Umbilical cord (tissue), 2 donors: ENCODE measurements at places on chromosomes 11 and 22.
A peak's percentile ranks its signal among the peaks of the same experiment; 100 is the strongest.

DNA sequence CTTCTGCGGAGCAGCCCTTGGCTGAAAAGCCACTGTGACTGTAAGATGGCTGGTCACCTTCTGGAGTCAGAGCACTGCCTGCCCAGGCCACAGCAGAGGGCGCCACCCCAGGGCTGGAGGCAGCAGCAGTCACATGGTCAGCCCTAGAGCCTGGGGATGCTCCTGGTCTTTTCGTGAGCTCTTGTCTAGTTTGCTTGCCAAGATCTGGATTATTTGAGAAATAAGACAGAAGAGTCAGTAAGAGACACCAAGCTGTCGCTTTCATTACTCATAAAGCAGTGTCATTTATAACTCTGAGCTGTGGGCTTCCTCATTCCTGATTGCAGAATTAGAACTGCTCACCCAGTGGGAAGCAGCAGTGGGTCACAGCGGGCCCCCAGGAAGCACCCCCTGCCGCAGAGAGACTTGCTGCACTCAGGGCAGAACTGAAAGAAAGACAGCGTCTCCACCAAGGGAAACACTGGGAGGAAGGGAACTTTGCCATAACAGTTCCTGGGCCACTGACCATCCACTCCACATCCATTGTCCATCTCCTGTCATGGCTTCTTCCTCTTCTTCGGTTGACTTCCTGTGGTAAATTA, 56.7 kb downstream of the PPP6R2 start:
- peak; percentile 82 for DNase-seq

GRCh38 chr22:44773082-44773481, 20.7 kb downstream of the ARHGAP8 start:
- no peak for DNase-seq

GRCh38 chr11:104705490-104706190, 192.6 kb downstream of the CASP12 start:
- peak; percentile 56 for DNase-seq

DNA sequence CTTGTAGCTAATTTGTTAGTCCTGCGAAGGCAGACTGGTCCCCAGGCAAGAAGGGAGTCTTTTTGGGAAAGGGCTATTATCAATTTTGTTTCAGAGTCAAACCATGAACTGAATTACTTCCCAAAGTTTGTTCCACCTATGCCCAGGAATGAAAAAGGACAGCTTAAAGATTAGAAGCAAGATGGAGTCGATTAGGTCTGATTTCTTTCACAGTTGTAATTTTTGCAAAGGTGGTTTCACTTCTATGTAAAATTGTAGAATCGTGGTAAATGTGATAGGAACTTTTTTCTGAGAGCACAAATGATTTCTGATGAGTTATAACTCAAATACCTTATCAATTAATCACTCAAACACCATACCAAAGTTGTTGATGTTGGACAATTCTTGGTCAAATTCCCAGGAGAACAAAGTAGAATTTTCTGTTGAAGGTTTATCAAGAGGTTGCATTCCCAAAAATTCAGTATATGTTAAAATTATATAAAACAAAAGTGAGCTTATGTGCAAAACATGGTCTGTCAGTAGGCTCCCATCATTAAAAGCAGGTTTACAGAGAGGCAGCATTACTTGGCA, 2.9 kb upstream of the CTSC start:
- DNase-seq = no peak

- DNase-seq = peak; percentile 67
These were observed 392.2 kb downstream of the ETS1 start for GRCh38 chr11:128195057-128195751.

GRCh38 chr22:48952256-48953102, 875.2 kb downstream of the BRD1 start:
- no peak for DNase-seq

DNA sequence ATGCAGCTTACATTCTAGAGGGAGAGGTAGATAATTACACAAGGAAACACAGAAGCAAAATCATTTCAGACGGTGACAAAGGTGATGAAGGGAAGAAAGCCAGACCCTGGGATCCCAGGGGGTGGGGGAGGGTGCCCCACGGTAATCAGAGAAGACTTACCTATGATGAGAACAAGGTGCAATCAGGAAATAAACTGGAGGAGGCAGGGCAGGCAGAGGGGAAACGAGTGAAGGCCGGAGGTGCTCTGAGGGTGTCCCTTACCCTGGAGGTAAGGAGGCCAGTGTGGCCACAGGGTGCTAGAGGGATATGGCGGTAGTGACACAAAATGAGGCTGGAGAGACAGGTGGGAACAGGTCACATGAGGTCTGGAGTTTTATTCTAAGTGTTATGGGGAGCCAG, 13.9 kb upstream of the SCGB1A1 start:
- no peak for DNase-seq

DNA sequence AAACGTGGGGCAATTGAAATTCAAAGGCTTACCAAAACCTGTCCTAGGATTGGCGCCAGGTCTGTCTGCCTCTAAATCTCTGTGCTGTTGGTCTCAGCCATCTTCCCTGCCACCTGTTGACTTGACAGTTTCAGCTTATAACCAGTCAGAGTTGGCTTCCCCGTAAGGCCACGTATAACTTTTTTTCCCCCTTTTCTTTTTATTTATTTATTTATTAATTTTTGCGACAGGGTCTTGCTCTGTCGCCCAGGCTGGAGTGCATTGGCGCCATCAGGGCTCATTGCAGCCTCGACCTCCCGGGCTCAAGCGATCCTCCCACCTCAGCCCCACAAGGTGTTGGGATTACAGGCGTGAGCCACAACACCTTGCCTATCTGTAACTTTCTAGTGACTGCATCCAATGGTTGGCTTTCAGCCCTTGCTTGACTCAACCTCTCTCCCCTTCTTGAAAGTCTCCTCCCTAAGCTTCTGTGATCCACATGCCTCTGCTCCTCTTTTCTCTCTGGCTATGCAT, 1.4 kb upstream of the SYVN1 start:
- DNase-seq = no peak

DNA sequence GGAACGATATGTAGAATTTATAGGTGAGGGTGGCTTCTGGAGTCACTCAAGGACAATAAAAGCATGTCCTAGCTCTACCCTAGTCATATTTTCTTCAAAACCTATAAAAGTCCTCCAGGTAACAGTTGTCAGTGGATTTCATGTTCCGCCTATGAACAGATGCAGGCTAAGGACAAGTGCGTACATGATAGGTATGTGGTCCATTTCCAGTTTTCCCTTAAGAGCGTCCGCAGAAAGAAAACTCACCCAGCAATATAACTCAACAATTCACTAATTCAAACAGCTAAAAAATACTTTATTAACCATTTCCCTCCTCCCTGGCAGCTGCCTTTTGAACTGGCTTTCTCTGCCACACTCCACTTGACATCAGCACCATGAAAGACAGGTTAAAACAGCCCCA, 50.2 kb upstream of the CCDC34 start:
- DNase-seq = no peak

DNA sequence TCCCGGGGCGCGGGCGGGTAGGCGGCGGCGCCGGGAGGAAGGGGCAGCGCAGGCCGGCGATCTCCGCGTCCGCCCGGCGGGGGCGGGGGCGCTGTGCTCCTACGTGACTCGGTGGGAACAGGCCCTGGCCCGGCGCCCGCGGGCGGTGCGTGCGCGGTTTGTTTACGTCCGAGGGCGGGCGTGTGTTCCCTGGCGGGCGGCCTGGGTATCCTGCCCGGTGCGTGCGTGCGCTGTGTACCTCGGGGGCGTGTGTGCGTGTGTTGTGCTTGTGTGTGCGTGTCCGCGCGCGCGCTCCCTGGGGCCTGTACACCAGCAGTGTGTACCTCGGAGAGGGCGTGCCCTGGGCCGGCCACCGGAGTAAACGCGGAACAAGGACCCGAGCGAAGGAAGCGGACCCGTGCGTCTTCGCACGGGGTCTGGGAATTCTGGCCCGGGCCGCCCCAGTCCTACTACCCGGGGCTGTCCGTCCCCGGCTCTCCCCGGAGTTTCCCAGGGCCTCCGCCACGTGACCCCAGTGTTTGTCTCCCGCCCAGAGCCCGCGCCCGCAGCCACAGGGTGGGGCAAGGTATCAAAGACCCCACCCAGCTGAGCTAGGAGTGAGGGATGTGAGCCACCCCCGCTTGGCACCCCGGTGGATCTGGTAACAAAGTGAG, 769 bp downstream of the MAFF start:
- peak; percentile 82 for DNase-seq

DNA sequence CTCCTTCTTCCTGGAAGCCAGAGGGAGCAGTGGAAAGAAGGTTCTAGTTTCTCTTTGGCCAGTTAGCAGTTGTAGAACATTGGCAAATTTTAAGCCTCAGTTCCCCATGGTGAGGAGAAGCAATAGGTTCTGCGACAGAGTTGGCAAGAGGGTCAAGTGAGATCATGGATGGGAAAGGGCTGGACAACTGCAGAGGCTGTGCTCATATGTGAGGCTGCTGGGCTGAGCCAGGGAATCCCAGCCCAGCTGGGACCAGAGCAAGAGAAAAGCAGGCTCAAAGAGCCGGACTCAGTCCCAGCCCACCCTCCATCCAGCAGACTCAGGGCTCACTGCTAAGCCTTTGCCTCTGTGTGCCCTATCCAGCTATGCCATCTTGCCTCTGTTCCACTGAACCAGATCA, 66.8 kb upstream of the MYOD1 start:
- DNase-seq = no peak

GRCh38 chr22:43720716-43721115, 91.4 kb downstream of the EFCAB6 start:
- no peak for DNase-seq

GRCh38 chr22:30763815-30764673, 69.4 kb downstream of the OSBP2 start:
- DNase-seq = peak; percentile 70

DNA sequence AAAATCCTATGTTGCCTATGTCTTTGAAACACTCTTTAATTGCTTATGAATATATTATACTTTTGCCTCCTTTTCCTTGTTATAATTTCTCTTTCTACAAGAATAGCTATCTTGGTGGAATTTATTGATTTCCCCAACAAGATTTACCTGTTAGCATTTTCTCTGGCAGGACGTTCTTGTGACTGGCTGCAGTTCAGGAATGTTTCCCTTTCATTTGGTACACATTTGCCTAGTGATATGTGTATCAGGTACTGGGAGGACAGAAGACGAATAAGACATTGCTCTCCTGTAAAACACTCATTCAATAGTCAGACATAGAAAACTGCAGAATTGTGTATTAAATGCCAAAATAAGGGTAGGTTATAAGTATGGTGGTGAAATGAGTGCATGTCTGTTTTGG, 279.9 kb downstream of the FAT3 start:
- no peak for DNase-seq

DNA sequence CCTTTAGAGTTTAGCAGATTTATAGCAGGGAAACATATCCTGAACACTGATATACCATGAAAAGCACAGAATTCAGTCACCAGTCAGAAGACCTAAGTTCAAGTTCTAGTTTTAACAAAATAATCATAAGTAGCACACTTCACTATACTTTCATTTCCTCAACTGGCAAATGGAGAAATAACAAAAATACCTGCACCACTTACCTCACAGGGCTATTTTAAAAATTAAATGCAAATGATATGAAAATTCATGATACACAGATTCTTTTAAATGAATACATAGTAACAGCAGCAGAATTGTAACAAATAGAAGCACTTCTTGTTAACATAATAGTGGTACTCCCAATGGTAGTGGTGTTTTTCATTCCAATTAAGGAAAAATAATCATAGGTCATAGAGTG, 139.0 kb downstream of the FCHSD2 start:
- no peak for DNase-seq

DNA sequence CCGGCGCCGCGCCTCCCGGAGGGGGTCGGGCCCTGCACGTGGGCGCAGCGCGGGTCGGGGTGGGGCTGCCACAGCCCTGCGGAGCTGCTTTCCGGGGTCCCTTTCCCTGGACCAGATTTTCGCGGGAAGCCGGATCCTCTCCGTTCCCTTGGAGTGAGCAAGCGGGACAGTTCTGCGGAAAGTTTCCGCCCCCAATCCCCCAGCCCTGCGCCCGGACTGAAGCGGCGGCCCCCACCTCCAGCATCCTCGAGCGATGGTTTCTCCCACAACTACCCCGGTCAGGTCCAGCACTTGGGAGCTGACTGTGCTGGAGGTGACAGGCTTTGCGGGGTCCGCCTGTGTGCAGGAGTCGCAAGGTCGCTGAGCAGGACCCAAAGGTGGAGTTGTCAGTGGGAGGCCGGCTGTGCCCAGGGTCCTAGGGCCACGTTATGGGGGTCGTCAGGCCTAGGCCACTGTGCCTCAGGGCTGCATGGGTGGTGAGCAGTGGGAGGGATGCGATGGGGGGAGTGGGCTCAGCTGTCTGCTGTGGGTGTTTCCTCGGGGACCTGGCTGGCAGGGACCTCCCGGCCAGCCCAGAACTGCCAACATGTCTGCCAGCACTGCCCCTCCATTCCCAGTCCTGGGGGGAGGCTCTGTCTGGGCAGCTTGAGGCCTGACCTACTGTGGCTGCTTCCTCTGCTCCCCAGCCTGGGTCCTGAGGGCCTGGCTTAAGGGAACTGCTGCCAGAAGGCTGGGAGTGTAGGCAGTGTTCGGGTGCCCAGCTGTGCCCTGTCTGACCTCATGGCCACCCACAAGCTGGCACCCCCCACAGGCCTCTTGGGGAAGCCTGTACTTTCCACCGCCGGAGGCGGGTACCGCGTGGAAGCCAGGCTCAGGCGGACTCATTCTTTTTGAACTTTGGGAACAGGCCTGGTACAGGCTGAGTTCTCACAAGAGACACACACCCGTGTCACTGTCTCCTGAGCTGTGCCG, 726 bp downstream of the ST3GAL4 start:
- DNase-seq = no peak

GRCh38 chr11:110172468-110173065, 79.4 kb downstream of the ZC3H12C start:
- no peak for DNase-seq

- no peak for DNase-seq
These were observed 7.7 kb upstream of the MMP12 start for GRCh38 chr11:102882389-102883024.

DNA sequence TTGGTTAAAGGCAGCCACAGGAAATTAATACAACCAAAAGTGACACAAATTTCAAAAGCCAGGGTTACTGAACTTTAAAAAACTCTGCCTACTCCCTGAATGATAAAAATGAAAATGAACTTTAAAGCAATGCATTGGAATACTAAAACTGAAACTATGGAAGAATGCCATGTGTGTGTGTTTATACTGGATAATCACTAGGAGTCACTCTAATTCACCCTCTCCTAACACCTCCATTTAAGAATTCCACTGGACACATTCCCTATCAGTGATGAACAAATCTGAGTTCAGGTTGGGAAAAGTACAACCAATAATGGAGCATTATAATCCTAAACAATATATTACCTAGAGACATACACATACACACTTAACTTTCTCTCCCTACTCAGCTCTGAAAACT, 27.5 kb upstream of the PLAAT3 start:
- no peak for DNase-seq

DNA sequence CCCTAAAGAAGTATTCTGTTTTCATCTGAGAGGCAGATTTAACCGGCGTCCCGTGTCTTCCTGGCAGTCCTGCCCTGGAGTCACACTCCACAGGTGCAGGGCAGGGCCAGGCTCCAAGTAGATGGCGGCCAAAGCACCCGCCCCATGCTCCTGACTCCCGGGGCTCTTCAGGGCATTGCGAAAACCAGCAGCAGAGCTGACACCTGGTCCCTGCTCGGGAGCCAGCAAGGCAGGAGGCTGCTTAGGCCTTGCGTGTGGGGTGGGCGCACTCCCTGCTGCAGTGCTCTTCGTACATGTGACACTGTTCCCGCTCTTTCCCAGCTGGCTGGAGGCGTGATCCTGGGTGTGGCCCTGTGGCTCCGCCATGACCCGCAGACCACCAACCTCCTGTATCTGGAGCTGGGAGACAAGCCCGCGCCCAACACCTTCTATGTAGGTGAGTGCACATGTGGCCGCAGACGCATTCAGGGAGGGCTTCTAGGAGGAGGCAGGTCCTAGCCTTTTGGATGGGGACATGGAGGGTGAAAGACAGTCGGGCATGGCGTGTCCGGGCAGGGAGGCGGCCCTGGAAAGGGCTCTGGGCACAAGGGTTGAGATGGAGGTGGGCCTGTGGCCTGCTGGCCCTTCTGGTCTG, 10.3 kb upstream of the TSSC4 start:
- DNase-seq = no peak
